ENCODE measurements at places on chromosomes 4 and X.

DNA sequence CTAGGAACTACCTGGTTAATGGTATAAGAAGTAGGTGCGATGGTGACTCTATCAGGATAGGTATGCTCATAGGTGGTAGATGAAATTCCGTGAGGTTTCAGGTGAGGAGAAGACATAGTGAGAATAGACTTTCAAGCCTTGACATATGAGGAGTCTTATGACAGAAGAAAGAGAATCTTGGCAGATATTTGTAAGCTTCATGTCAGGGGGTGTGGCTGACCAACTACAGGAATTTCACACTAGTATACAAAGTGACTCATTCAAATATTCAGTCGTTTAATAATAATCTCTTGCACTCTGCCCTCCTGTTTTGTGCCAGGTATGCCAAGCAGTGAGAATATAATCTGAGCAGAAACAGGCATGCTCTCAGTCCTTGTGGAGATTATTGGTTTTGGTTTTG is 22.8 kb downstream of the PACRGL start:
- DNase-seq: no peak

DNA sequence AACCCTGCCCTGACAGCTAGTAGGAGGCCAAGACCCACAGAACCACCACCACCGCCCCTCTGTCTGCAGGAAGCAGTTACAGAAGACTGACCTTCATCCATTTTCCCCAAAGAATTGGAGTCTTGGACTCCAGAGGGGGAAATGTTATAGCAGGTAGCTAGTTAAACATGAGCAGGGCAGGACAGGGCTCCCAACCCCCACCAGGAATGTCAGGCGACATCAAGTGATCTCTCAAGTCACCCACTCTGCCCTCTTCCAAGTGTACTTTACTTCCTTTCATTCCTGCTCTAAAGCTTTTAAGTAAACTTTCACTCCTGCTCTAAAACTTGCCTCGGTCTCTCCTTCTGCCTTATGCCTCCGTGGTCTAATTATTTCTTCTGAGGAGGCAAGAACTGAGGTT is 17.1 kb upstream of the AADAT start:
- no peak for DNase-seq

DNA sequence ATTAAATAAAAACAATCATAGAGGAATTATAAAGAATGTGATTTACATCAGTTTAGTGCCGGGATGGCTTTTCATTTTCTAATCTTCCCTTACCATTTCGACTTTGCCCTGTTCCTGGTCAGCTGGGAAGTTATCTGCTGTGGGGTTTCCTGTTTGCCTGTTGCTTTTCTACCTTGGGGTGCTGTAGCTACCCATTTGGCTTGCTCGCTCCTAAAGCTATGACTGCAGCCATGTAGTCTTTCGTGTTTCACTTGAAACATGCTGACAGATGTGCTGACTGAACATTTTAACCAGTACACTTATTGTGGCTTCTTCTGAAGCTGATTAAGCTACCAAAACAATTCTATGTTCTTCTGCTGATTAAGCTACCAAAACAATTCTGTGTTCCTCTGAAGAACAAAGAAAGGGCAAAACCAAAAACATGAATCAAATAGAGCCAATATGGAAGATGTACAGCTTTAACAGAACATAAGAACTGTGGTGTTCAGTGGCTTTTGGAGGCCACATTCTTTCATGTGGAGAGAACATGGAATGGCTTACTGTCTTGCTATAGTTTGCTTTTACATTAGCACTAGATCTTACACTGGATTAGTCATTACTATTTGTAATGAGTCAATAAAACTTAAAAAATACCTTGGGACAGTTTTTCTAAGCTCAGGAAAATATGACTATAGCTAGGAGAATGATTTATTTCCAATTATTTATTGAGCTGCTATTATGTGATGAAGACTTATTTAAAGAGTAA is 440.4 kb downstream of the SPRY1 start:
- no peak for DNase-seq

DNA sequence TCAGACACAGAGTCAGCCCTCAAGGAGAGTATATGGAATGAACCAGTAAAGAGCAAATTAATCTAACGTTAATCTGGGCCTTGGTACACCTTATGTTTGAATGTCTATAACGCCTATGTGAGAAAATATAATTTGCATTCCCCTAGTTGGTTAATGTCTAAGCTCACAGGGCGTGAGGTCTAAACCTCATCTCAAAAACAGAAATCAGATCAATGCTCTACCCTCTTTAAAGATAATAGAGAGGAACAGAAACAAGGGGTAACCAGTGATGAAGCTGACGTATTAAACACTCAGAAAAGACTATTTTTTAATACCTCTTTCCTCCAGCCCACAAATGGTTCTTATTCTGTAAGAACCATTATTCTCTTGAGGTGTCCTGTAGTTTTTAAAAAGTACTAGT is 369.2 kb upstream of the NOCT start:
- no peak for DNase-seq

DNA sequence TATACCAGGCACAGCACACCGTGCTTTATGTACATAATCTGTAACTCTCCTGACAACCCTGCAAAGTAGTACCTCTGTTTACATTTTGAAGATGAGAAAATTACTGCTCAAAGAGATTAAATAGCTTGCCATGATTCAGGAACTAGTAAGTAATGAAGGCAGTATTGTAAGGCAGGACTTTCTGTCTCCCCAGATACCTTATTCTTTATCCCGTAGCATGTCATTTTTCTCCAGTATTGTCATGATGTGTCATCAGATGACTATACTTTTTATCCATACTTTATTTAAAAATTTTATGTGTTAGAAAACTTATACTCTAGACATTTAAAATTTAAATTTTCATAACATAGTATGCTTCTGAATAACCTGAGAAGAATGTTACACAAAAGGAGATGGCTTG is 188.3 kb upstream of the NUDT6 start:
- DNase-seq: no peak

DNA sequence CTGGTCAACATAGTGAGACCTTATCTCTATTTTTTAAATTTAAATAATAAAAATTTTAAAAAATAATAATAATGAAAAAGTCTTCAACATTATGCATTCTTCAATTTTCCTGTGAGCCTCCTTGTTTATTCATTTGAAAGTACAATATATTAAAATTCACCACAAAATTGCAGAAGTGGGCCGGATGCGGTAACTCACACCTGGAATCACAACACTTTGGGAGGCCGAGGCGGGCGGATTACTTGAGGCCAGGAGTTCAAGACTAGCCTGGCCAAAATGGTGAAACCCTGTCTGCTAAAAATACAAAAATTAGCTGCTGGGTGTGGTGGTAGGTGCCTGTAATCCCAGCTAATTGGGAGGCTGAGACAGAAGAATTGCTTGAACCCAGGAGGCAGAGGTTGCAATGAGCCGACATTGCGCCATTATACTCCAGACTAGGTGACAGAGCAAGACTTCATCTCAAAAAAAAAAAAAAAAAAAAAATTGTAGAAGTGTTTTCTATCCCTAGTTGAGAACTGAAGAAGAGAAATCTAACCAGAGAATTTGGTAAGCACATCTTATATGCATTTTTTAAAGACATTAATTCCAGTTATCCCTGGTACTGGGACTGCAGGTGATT is 56.9 kb downstream of the RBM47 start:
- DNase-seq: no peak

DNA sequence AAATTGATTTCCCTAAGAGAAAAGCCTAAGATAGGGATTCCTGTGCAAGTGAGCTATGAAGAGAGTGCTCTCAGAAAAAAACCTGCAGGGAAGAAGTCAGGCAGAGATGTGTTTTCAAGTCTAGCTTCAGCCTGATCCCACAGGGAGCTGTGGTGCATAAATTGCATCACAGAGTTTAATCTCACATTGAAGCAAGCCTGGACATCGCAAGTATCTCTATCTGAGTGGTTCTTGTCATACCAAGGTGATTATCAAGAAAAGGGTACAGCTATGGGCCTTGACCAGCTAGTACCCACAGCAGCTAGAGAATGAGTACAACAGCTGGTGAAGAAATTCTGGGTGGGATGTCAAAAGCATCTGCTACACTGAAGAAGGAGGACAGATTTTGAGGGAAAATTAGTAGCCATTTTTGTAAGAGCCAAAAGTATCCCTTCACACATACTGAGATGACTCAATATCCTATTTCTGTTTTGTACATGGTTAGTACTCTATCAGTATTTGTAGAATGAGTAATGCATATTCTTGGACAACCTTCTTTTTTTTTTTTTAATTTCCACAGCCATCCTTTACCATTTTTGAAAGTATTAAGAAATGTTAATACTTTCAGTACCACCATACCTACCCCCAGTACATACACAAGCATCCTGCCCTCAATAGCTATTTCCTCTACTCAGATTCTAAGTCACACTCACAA is 708.9 kb downstream of the IL1RAPL1 start:
- no peak for DNase-seq

DNA sequence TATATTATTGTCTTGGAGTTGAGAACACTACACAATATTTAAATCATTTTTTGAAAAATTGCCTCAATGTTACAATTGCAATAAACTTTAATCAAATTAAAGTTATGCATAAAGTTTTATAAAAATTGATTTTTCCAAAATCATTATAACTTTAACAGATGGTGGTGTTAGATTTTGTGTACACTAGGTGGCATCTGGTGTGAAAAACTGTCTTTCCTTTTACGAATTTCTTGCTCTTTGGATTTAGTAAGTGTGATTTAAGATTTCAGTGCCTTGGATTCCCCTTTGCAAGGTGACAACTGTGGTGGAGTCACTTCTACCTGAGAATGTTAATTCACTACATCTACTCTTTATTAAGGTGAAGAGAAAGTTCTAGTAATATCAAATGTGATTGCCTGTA is 91.6 kb downstream of the AREG start:
- DNase-seq: no peak

DNA sequence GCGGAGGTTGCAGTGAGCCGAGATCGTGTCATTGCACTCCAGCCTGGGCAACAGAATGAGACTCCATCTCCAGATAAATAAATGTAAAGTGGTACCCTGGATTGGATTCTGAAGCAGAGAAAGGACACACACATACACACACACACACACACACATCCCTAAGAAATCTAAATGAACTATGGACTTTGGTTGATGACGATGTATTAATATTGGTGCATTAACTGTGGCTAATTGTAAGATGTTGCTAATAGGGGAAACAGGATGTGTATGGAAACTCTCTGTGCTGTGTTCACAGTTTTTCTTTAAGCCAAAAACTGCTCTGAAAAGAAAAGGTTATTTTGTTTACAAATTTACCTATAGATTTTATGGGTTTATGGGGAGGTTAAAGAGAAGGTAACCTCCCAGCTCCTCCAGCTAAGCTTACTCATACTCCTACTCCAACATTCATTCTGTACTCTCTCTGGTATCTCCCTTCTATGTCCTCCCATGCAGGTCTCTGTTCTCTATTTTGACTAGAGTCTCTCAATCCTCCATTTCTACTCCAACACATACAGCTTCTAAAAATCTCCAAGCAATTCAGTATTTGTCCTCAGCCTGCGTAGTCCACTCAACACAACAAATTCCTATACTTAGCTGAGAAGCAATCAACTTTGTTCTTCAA is 46.5 kb upstream of the RELL1 start:
- no peak for DNase-seq

GRCh38 chrX:53281321-53281822 is at the start of gene IQSEC2:
IQSEC2 (minus strand) TSS chrX:53281584.
- DNase-seq: no peak

DNA sequence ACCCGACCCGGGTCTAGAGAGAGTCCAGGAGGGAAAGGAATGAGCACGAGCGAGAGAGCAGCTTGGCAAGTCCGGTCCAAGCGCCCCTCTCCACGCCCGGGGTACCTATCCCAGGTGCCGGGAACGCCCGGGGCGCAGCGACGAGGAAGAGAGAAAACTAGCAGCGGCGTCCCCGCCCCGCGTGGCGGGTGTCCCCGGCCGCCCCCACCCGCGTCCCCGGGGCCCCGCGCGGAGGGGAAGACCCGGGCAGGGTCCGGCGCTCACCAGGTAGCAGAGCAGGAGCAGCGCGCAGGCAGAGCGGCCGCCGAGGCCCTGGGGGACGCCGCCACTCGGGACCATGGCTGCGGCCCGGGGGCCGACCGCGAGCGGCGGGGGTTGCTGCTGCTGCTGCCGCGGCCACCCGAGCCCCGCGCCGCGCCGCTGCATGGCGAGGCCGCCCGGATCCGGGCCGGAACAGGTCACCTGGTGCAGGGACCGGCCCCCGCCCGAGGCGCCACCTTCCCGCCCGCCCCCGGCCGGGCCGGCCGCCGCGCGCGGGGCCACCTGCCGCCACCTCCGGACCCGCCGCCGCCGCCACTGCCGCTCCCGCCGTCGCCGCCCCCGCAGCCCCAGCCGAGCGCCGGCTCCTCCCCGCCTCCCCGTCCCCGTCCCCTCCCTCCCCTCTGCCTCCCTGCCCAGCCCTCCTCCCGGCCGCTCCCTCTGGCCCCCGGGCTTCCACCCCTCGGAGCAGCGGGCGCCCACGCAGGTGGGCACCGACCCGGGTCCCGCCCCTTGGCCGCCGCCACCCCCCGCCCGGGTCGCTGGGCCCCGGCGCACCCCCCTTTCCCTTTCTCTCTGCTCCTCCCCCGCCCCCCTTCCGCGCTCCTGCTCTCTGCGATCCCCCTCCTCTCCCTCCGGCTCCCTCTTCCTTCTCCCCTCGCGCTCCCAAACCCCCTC is at the start of gene SEL1L3:
TSS of gene SEL1L3 (minus strand) at position 578 of the 936 bp plus-strand sequence. CDS start at position 426, 152 bp downstream.
- DNase-seq: no peak

GRCh38 chr4:132646186-132646585 is 502.9 kb upstream of the PCDH10 start:
- no peak for DNase-seq

- DNase-seq: no peak
These were observed 13.6 kb upstream of the RBPJ start for GRCh38 chr4:26307037-26307800.

DNA sequence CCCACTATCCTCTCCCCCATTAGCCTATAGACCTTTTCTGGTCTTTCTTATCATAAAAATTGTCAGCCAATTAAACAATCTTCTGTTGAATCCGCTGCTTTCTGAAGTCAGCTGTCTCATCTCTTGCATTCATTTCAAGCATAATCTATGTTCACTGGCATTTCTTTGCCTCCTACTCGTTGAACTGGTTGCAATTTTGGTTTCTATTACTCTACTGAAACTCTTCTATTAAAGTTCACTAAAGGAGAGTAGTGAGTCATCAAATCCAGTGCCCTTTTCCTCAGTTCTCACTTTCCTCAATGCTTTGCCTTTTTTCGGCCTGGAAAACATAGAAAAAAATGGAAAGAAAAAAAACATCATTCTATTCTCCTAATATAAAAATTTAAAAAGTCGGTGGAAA is 23.9 kb upstream of the CXCL13 start:
- no peak for DNase-seq
